ENCODE measurements at places on chromosomes 11 and 22.
A peak's percentile ranks its signal among the peaks of the same experiment; 100 is the strongest.

GRCh38 chr11:110509472-110509871 is 79.7 kb downstream of the FDX1 start:
- DNase-seq, result no peak

DNA sequence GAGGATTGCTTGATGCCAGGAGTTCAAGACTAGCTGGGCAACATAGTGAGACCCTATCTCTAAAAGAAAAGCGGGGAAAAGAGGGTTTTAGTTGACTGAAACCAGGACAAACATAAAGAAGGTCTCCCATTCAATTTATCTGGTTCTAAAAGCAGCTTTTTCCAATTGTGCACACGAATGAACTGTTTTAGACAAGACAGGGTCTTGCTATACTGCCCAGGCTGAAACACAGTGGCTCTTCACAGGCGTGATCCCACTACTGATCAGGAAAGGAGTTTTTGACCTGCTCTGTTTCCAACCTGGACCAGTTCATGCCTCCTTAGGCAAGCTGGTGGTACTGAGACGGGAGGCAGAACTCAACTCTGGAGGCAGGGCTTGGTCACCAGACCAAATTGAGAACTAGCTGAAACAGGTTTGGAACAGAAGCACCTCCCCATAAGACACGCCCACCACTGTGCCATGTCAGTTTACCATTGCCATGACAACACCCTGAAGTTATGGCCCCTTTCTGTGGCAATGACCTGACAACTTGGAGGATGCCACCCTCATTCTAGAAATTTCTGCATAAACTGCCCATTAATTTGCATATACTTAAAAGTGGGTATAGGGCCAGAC is 2.8 kb upstream of the NUCB2 start:
- peak; percentile 37 for DNase-seq

- no peak for DNase-seq
These were observed 780.2 kb downstream of the BRD1 start for GRCh38 chr22:49047447-49047846.

- peak; percentile 55 for DNase-seq
These were observed 20.8 kb upstream of the ZBED5 start for GRCh38 chr11:10878408-10879214.

DNA sequence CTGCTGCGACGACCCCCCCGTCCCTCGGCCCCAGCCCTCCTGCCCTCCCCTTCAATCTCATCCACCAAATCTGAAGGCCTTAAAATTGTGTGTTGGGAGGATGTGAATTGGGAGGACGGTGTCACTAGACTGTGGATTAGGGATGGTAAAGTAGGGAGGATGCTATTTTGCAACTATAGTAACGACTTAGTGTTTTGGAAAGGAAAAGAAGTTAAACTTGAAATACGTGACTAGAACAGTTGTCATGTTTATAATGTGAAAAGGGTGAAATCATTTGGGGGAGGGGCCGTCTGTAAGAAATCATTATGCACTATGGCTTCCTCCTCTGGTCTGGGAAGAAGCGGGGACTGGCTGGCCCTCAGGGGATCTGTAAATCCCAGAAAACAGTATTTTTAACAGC is 43.4 kb upstream of the NNMT start:
- no peak for DNase-seq

DNA sequence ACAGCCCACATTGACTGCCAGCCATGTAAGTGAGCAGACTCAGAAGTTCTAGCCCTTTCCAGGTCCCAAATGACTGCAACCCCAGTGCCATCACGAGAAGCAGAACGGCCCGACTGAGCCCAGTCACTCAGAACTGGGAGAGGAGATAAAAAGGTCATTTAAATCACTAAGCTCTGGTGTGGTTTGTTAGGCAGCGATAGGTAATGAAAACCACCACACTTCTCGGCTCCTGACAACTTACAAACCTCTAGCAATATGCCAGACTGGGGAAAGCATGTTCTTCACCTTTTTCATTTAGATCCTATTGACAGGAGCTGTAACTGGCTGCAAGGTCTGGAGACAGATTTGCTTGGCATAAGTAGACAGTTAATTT is 6.7 kb downstream of the SLC15A3 start:
- no peak for DNase-seq

DNA sequence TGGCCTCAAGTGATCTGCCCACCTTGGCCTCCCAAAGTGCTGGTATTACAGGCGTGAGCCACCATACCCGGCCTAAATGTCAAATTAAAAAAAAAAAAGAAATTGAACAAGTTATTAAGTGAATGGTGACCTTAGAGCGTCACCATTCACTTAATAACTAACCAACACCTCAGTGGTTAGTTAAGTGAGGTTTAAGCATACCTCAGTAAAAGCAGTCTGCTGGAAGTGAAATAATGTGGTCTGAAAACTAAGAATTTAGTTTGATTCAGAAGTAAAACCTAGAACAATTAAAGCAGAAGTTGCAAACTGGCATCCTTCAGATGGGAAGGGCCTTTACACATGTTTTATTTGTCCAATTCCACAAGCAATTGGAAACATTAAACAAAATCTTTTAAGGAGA is 71.5 kb downstream of the FCHSD2 start:
- no peak for DNase-seq

DNA sequence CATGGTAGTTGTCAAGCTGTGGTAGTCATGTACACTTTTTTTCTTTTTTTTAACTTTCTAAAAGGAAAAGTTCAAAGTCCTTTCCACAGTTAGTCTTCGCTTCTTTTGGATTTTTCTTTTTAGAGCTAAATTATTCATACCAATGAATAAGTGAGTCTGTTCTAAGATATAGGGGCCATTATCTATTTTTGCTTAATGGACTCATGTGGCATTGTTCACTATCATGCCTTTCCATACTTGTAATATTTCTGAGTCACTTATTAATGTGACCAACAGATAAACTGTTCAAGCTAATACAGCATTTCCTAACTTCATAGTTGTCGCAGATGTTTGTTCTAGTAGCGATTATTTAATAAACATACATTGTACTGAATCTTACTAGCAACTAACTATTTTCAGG is 8.0 kb upstream of the B3GNT6 start:
- DNase-seq, result no peak

DNA sequence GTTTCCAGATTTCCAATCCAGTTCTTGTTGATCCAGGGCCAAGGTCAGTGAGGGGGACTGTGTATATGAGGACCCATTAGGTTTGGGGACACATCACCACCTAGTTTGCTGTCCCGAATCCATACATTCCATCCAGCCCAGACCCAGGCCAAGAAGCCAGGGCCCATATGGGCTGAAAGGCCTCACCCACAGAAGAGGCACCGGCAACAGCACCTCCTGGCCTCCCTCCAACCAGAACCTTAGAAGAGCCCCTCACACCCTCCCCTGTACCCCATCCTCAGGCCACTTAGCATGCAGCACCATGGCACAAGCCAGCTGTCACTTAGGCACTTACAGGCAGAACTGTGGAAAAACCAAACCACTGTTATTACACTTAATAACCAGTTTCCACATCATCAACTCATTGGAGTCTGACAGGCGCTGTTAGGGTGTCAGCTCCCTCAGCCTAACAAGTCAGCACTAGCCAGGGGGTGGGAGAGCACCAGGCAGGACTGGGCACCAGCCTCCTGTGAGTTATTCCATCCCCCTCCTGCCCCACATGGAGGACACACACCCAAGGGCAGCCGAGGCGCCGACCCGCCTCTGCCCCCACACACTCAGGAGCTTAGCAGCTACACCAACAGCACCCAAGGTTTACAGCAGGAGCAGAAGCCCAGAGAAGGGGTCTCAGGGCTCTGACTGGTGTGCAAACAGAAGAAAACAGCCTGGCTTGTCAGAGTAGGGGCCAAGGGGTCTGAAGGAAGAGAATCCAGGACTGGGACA is 132.0 kb downstream of the BUD13 start:
- no peak for DNase-seq

- DNase-seq, result no peak
These were observed 77.5 kb upstream of the NARS2 start for GRCh38 chr11:78651923-78652842.

GRCh38 chr11:56705784-56706396 is 7.0 kb downstream of the OR9G1 start:
- no peak for DNase-seq

DNA sequence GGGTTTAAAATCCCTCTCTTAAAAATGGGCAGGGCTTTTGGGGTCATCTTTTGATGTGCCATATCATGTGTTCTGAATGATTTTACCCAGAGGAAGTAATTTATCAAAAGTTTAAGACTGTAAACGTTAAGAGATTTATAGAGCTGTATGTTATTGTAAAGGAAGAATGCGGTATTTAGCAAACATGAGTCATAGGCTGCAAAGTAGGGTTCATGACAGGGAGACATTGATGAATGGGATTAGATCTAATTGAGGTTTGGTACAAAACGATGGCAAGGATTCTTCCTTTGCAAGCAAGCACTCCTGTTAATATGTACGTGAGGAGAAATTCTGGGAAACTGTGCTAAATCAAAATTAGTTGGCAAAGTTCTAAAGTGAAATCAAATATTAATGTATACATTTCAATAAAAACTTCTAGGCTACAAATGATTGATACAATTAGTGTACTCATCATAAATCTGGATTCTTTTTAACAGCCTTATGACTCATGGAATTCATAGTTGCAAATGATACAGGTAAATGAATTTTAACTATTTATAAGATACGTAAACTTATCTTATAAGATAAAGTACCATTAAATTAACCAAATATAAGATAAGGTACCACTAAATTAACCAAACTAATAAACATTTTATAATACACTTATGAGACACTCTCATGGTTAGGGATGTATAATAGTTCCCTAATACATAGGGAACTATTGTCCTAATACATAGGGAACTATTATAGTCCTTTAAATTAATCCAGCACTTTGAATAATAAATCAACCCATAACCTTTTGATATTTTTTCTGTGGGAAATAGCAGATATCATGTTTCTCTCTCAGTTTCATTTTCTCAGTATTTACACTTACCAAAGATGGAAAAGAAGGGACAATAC is 58.4 kb downstream of the KIF18A start:
- no peak for DNase-seq

- DNase-seq, result no peak
These were observed 28.1 kb upstream of the KIRREL3 start for GRCh38 chr11:127028648-127029047.

- peak; percentile 81 for DNase-seq
These were observed 34.1 kb upstream of the GLYATL1 start for GRCh38 chr11:58905011-58905720.

- DNase-seq, result no peak
These were observed 485.8 kb upstream of the CADM1 start for GRCh38 chr11:115990004-115990447.

GRCh38 chr11:133934599-133935550 is 21.9 kb downstream of the IGSF9B start:
- no peak for DNase-seq

- no peak for DNase-seq
These were observed 41.5 kb downstream of the PPP2R1B start for GRCh38 chr11:111724615-111725129.

- DNase-seq, result no peak
These were observed 11.5 kb upstream of the TECTA start for GRCh38 chr11:121089566-121089965.

DNA sequence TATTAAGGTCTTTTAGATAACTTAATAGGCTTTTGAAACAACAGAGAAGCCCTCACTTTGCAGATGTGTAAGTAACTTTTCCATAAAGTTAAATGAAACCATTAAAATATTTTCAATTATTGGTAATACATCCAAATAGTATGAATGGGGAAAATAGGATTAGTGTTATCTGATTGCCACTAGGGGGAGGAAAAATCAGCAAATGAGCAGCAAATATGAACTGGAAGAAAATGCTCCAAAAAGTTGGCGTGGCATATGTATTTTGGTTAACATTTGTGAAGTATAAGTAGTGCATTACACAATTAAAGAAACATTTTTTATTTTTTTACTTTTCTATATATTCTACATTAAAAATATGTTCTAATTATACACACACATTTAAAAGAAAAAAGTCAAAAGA is 259.8 kb upstream of the ANO5 start:
- no peak for DNase-seq

DNA sequence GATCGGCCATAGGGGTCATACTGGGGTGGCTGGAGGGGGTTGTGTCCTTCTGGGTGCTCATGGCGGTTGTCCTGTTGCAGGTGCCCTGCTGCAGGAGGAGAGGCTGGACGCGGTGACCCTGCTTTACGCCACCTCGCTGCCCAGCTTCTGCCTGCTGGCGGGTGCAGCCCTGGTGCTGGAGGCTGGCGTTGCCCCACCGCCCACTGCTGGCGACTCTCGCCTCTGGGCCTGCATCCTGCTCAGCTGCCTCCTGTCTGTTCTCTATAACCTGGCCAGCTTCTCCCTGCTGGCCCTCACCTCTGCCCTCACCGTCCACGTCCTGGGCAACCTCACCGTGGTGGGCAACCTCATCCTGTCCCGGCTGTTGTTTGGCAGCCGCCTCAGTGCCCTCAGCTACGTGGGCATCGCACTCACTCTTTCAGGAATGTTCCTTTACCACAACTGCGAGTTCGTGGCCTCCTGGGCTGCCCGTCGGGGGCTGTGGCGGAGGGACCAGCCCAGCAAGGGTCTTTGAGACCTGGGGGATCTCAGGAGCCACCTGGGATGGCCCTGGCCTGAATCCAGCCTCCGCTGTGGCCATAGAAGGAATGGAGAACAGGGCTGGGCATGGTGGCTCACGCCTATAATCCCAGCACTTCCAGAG is 11.1 kb downstream of the SLC35E4 start:
- no peak for DNase-seq

DNA sequence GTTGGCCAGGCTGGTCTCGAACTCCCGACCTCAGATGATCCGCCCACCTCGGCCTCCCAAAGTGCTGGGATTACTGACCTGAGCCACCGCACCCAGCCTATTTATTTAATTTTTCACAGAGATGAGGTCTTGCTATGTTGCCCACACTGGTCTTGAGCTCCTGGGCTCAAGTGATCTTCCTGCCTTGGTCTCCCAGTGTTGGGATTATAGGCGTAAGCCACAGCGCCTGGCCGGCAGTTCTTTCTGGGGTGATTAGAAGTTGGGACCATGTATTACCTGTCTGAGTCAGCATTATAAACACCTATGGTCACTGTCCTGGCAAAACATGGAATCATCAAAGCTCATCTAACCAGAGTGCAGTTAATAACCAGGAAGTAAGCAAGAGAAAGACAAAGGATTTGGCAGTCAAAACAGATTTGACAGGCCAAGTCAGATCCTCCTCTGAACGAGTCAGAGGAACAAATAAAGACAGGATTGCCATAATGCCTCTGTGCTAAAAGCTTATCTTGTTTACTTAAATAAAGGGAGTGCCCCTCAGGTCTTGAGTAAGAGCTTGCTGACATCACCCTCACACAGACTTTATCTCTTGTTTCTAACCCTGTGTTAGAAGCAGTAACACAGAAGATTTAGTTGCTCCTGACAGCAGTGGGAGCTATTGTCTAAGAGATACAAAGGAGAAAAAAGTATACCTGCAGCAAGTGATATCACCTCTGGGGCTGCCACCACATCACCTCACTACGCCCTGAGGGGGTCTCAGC is 3.7 kb downstream of the SERPIND1 start:
- DNase-seq, result no peak

DNA sequence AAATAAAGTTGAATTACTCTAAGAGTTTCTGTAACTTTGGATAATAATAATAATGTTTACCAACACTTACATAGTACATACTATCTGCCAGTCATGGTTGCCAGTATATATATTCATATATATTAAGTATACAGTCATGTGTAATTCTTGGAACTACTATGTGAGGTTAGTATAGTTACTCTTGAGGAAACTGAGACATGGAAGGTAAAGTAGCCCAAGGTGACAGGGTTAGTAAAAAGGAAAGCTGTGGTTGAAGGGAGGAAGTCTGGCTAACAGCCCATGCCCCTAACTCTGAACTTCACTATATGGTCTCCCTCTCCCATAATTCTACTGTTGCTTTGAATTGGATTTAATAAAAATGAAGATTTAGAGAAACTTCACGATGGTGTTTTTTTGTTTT is 24.9 kb downstream of the FDX1 start:
- DNase-seq, result no peak

- DNase-seq, result no peak
These were observed 237.3 kb upstream of the CADM1 start for GRCh38 chr11:115741376-115742107.
